ENCODE measurements at places on chromosomes 1 and 21. TPM values are rescaled to one million over a fixed set of nuclear protein-coding genes. Genes with fewer than 3 reads are reported as not detected.

Gene ZBTB8A
- 3.5 TPM for total RNA-seq

Gene ID3
- total RNA-seq: 77.7 TPM

Gene CHIT1
- total RNA-seq: not detected

Gene RNU1-1
- total RNA-seq: under 0.01 TPM

Gene TDRD5
- total RNA-seq: not detected

GRCh38 chr1:201649761-201650622, 111.1 kb downstream of the NAV1 start:
- peak overlapping the region; percentile 71 for H3K4me3 ChIP-seq
- peaks cover 17% of the 10 kb centered on the region for H3K4me1 ChIP-seq
- no peaks in the 10 kb centered on the region for H3K27me3 ChIP-seq

GRCh38 chr1:58136387-58136786, 410.1 kb downstream of the OMA1 start:
- no peak overlapping the region for H3K4me3 ChIP-seq
- DNase-seq: no peak
- no peaks in the 10 kb centered on the region for H3K27me3 ChIP-seq
- H3K36me3 ChIP-seq: no peaks in the 10 kb centered on the region

GRCh38 chr1:2542246-2542915, 12.3 kb upstream of the HES5 start:
- no peak overlapping the region for H3K4me3 ChIP-seq
- no peaks in the 10 kb centered on the region for H3K27me3 ChIP-seq
- no peaks in the 10 kb centered on the region for H3K36me3 ChIP-seq
- no peak for DNase-seq
- no peak overlapping the region for H3K27ac ChIP-seq

DNA sequence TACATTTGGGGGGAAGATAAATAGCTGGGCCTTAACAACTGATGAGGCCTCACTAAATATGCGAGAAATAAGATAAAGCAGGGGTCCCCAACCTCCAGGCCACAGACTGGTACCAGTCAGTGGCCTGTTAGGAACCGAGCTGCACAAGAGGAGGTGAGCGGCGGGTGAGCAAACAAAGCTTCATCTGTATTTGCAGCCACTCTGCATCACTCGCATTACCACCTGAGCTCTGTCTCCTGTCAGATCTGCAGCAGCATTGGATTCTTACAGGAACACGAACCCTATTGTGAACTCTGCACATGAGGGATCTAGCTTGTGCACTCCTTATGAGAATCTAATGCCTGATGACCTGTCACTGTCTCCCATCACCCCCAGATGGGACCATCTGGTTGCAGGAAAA, 5.2 kb upstream of the PAXBP1 start:
- no peak overlapping the region for H3K27ac ChIP-seq
- H3K4me3 ChIP-seq: no peak overlapping the region
- H3K27me3 ChIP-seq: no peaks in the 10 kb centered on the region
- peaks cover 10% of the 10 kb centered on the region for H3K4me1 ChIP-seq
- no peak for DNase-seq
- H3K36me3 ChIP-seq: no peaks in the 10 kb centered on the region

DNA sequence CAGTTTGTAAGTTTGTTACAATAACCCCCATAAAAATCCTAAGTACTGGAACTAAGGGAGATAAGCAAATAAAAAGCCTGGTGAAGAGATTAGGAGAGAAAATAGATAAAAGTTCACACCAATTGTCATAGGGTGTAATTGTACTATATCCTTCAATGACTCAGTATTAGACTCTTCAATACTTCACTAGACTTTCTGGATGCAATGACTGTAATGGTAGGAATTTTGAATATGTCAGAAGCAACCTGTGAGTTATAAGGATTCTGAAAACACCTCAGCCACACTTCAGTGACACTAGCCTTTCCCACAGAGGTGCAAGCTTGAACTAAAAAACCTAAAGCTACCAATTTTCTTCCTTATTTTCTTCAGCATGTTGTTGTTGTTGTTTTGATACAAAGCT, 147.9 kb downstream of the PTGER3 start:
- no peaks in the 10 kb centered on the region for H3K4me1 ChIP-seq
- H3K4me3 ChIP-seq: no peak overlapping the region
- DNase-seq: no peak
- peaks cover 22% of the 10 kb centered on the region for H3K27me3 ChIP-seq
- no peak overlapping the region for H3K27ac ChIP-seq

DNA sequence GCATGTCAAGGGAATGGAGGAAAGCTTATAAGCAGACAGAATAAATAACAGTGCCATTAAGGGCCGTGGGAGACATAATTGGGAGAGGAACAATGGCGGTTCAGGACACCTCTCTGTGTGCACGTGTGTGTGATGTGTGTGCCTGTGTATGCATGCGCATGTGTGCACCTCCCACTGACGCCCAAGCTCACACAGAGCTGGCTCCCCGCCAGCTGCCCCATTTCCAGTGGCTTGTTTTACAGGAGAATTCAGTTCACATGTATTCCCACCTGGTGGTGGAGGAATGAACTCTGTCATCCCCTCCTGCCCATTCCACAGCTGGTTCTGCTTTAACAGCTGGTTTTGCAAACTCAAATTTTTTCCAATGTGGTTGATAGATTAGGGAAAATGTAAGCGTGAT, 262.2 kb downstream of the AJAP1 start:
- H3K27ac ChIP-seq: no peak overlapping the region
- H3K4me1 ChIP-seq: no peaks in the 10 kb centered on the region
- no peak overlapping the region for H3K4me3 ChIP-seq
- H3K27me3 ChIP-seq: peaks cover 15% of the 10 kb centered on the region
- no peaks in the 10 kb centered on the region for H3K36me3 ChIP-seq
- no peak for DNase-seq

- peak; percentile 84 for DNase-seq
- peaks cover 19% of the 10 kb centered on the region for H3K27me3 ChIP-seq
- H3K4me1 ChIP-seq: no peaks in the 10 kb centered on the region
- H3K4me3 ChIP-seq: no peak overlapping the region
Observed at GRCh38 chr1:18820791-18821641, 38.4 kb downstream of the TAS1R2 start.

DNA sequence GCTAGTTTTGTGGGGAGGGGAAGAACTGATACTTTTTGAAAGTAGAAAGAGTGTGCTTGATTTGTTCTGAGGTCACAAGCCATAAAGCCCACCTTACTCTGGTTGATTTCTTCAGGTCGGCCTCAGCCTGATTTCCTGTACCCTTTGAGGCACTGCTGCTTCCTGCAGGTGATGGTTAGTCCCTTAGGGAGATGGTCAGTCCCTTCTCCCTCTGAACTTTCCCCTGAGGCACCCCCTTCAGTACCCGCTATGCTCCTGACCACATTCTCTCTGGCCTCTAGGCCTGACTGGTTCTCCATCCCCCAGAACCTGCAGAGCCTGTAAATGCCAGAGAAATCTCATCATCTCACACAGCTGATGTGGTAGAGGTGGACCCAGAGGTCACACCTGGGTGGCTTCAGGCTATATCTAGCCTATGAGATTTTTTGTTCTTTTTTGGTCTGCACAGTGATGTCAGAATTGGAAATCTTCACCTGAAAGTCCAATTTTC, 15.0 kb upstream of the ID3 start:
- peak; percentile 35 for DNase-seq
- H3K27ac ChIP-seq: no peak overlapping the region
- no peaks in the 10 kb centered on the region for H3K36me3 ChIP-seq

GRCh38 chr1:25247829-25248754, 838 bp upstream of the RSRP1 start:
- DNase-seq: no peak
- no peaks in the 10 kb centered on the region for H3K27me3 ChIP-seq
- H3K36me3 ChIP-seq: peaks cover 35% of the 10 kb centered on the region
- peak overlapping the region; percentile 99 for H3K4me3 ChIP-seq
- peak overlapping the region; percentile 76 for H3K27ac ChIP-seq

DNA sequence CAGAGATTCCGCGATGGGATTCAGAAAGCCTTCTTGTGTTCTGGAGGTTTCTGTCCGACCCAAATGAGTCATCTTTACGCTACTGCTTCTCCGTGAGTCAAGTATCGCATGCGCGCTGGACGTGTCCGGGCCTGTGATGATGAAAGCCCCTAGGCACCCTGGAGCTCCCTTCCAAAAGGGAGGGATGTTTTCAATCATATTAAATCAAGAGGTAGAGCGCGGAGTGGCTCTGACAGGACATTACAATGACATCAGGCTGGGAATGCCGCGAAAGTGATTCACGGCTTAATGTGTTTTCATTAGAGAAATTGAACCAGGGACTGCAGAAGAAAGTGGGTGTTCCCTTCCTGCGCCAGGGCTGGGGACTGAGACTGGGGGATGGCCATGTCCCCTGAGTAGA, 48.5 kb downstream of the AJAP1 start:
- DNase-seq: no peak
- H3K36me3 ChIP-seq: no peaks in the 10 kb centered on the region
- no peak overlapping the region for H3K27ac ChIP-seq
- no peaks in the 10 kb centered on the region for H3K4me1 ChIP-seq
- H3K27me3 ChIP-seq: peaks cover 21% of the 10 kb centered on the region
- no peak overlapping the region for H3K4me3 ChIP-seq

- no peaks in the 10 kb centered on the region for H3K27me3 ChIP-seq
- 0 out of 2 replicates have a peak, but pooled peaks cover 3% of the 10 kb centered on the region for H3K4me1 ChIP-seq
- H3K27ac ChIP-seq: no peak overlapping the region
- no peaks in the 10 kb centered on the region for H3K36me3 ChIP-seq
- H3K4me3 ChIP-seq: no peak overlapping the region
- no peak for DNase-seq
Observed at GRCh38 chr1:16720351-16721223, 19.7 kb upstream of the RNU1-4 start.

DNA sequence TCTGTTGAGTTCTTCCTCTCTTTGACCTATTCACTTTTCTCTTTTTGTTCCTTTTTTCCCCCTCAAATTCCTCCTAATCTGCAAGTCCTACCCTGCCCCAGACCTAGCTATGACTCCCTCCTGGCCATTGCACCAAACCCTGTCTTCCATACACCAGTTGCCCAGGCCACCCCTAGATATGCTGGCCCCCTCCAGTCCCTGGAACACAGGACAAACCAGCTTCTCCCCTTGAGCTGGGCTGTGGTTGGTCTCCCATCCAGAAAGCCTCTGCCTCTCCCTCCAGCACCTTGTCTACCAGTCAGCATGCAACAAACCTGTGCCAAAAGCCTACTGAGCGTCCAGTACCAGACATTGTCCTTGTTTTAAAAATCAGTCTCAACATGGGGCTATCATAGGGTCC, 59.4 kb downstream of the ELK4 start:
- H3K27me3 ChIP-seq: peaks cover 10% of the 10 kb centered on the region
- no peak overlapping the region for H3K27ac ChIP-seq
- H3K36me3 ChIP-seq: no peaks in the 10 kb centered on the region
- H3K4me3 ChIP-seq: no peak overlapping the region

DNA sequence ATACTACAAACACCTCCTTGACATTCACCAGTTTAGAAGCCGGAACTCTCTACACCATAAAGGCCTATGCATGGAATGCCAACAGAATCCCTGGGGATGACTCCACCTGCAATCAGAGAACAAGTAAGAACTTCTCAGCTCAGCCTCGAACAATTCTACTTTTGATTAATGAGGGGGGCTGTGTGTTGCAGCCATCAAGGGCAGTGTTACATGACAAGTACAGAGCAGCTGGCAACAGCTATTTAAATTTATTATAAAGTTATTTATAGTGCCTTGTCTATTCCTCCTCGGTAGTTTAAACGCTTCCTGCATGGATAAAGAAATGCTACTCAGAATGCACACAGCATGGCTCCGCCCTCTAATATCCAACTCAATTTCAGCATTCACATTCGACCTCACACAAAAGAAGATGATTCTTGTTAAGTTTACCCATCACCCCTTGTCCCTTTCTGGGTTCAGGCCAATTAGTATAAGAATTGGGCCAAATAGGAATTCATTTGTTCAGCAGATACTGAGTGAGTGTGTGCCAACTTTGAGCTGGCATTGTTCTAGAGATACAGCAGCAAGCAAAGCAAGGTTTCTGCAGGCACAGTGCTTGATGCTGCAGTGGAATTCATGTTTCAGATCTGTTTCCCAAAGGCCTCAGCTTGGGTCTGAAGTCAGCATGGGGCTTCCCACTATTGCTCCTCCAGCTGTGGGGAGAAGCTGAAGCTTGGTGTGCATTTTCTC, 6.4 kb downstream of the FNDC7 start:
- H3K36me3 ChIP-seq: no peaks in the 10 kb centered on the region
- no peaks in the 10 kb centered on the region for H3K27me3 ChIP-seq
- peak overlapping the region; percentile 84 for H3K27ac ChIP-seq
- no peak overlapping the region for H3K4me3 ChIP-seq
- H3K4me1 ChIP-seq: peaks cover 22% of the 10 kb centered on the region
- no peak for DNase-seq

DNA sequence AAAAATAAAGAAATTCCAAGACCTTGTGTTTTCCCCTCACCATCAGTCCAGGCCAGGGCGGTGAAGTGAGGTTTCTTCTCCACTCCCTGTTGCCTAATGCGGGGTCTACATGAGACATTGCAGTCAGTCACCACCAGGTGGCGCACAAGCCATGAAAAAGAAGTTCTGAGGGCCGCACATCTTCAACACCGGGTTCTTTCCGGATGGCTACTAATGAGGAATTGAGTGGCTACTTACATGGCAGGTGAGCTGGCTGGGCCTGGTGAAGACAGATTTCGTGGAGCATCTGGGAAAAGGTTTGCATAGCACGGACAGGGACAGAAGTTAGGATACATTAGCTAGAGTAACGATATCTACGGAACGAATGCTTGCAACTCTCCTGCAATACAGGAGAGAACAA, 15.8 kb upstream of the S100A11 start:
- H3K4me3 ChIP-seq: no peak overlapping the region
- no peaks in the 10 kb centered on the region for H3K36me3 ChIP-seq
- H3K27ac ChIP-seq: no peak overlapping the region
- DNase-seq: peak; percentile 95

DNA sequence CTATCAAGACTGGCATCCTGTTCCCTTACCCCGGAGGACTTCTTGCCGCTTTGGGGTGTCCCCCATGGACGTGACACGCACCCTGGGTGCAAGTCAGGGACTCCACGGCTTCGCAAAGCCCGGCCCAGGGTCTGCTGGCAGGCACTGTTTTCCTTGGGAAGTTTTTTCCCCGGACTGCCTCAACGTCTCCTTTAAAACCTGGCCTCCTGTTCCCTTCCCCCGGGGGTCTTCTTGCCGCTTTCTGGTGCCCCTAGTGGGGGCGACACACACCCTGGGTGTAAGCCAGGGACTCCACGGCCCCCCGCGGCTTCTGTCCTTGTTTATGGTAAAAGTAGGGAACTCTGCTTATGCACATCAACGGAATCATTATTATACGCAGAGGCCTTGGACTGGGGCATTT, 136.6 kb downstream of the LIPI start:
- no peaks in the 10 kb centered on the region for H3K36me3 ChIP-seq
- DNase-seq: no peak
- no peaks in the 10 kb centered on the region for H3K27me3 ChIP-seq
- no peak overlapping the region for H3K27ac ChIP-seq
- H3K4me3 ChIP-seq: no peak overlapping the region
- no peaks in the 10 kb centered on the region for H3K4me1 ChIP-seq

DNA sequence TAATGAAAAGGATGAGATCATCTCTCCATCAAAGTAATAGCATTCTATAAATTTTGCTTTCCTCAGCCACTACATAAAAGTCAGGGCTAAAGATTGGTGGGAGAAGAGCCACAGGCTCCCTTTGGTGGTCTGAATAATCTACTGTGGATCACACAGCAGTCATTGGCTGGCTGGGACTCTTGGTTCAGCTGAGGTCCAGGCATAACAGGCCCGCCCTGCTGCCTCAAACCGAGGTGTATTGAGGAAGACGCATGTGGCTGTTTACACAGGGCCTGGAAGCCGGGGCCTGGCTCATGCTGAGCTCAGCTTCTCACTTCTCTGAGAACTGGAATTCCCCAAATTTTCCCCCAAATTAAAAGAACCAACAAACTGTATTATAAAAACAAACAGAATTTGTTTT, 139.2 kb downstream of the PTPRC start:
- peaks cover 38% of the 10 kb centered on the region for H3K4me1 ChIP-seq
- H3K4me3 ChIP-seq: no peak overlapping the region
- H3K36me3 ChIP-seq: no peaks in the 10 kb centered on the region
- H3K27ac ChIP-seq: no peak overlapping the region
- no peak for DNase-seq
